Activated naive CD4-positive, alpha-beta T cell (primary cell): ENCODE measurements at places on chromosomes 7 and 10.

GRCh38 chr7:1752771-1753563 lies 82.9 kb downstream of the ELFN1 start:
- DNase-seq = no peak

GRCh38 chr10:81876253-81877077 lies 1.5 kb downstream of the NRG3 start:
- DNase-seq = no peak

- no peak for DNase-seq
These were observed 17.2 kb downstream of the ZNF239 start for GRCh38 chr10:43557214-43557613.

- no peak for DNase-seq
These were observed at the start of gene CFTR for GRCh38 chr7:117479225-117480054. Gene CFTR (plus strand): TSS chr7:117480025. CDS start chr7:117480095, 70 bp downstream.

DNA sequence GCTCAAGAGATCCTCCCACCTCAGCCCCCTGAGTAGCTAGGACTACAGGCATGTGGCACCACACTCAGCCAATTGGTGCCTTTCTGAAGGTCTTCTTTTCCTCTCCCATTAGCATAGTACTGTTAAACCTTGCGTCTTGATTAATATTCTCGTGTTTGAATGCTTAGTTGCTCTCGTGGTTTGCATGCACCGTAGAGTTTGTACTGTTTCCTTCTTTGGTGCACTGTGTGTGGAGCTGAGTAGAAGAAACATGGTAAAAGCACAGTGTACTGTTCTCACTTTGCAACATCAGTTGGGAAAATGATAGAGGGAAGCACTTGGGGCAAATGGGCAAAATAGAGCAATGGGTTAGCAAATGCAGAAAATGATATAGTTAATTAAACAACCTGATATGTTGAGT lies 27.6 kb upstream of the RPA3 start:
- DNase-seq = no peak

- no peak for DNase-seq
These were observed 71.9 kb upstream of the OIT3 start for GRCh38 chr10:72821606-72822005.

GRCh38 chr10:72792288-72792687 lies 100.3 kb downstream of the MCU start:
- no peak for DNase-seq

- no peak for DNase-seq
These were observed 22.7 kb downstream of the TACR2 start for GRCh38 chr10:69394020-69394419.

GRCh38 chr10:3887404-3887803 lies 102.4 kb upstream of the KLF6 start:
- no peak for DNase-seq

DNA sequence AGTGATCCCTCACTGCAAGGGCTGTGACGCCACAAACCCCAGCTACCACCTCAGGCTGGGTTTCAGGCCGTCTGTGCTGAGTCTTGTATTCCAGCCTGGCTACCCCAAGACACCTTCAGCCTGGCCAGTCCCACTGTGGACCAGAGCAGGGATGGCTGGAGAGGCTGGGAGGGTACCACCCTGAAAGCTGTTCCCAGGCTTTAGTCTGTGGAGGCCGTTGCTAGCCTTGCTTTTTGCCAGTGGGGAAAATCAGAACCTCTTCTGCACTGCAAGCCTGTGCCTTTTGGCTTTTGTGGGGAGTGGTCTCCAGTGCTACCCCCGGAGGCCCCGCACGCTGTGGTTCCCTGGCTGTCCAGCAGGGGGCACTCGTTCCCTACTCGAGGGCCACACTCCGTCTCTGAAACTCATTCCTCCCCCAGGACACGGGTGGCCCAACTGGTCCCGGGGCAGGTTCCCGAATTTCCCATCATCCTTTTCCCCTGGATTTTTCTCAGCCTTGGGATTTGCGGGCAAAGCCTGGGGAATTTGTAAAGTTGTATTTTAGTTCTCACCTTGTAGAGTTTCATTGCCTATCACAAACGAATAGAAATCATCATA lies 128.4 kb upstream of the BTBD16 start:
- DNase-seq = no peak

GRCh38 chr7:98868450-98868849 lies 1.4 kb downstream of the TMEM130 start:
- DNase-seq = no peak

DNA sequence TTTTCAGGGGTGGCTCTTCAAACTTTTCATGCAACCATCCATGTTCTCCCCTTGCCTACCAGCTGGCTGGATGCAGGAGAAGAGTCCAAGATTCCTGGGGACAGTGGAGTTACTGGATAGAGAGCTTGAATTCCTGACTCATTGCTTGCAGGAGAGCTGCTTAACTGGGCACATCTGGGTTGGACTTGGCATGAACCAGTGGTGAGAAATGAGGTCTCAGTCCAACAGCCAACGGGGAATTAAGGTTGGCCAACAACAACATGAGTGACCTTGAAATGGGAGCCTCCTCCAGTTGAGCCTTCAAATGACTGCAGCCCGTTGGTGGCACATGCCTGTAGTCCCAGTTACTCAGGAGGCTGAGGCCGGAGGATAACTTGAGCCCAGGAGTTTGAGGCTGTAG lies 58.1 kb upstream of the OPN4 start:
- no peak for DNase-seq

DNA sequence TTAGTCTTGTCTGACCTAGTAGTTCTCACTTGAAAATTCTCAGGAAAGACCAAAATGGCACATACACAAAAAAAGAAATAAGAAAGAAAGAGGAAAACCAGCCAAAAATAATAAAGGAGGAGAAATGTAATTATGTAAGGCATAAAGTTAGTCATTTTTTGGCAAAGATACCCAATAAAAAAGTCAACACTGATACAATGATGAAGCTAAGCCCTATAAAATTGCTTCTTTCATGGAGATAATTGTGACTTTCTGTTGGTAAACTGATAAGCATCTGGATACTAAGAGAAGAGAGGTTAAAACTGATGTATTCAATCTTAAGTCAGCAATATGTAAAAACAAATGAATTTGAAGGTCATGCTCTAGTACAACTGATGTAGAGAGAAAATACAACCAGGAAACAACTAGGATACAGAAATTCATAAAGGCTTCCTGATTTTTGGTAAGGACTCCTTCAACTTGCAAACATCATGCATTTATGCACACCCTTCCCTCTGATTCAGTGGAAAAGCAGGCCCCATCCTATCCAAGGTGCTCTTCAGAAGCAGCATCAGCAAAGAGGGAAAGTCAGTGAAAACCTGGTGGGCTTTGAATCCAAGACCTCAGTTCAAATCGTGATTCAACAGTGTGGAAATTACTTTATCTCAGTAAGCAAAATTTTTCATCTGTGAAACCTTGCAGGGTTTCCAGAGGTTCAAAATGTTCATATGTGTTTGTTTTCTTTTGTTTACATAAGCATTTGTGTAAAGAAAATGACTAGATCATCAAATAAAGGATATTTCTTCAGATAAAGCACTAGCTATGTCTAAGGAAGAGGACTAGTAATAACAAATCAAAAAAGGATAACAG lies 32.6 kb downstream of the IMMP2L start:
- no peak for DNase-seq
